ENCODE measurements at places on chromosomes 3 and 15.

- DNase-seq = no peak
Observed at GRCh38 chr3:187385296-187385695, 17.1 kb downstream of the RTP4 start.

DNA sequence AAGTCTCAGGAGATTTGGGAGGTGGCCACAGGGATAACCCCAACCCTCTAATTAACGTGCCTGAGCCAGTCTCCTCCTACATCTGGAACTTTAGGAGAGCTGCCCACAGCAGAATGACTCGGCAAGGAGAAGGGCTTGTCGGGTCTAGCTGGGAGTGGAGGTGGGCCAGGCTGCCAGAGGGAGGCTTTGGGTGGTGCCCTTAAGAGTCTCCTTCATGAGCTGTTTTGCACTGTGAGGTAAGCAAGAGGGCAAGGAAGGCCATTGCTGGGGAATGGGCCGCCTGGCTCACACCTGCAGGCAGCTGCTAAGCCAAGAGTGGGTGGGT lies 3.6 kb upstream of the TNK2 start:
- DNase-seq = no peak

GRCh38 chr15:46301291-46301690 lies 666.5 kb downstream of the SQOR start:
- no peak for DNase-seq

GRCh38 chr15:63022663-63023062 lies 19.9 kb upstream of the TPM1 start:
- DNase-seq = no peak

- no peak for DNase-seq
Observed at GRCh38 chr15:51051776-51052175, 42.9 kb downstream of the TNFAIP8L3 start.

DNA sequence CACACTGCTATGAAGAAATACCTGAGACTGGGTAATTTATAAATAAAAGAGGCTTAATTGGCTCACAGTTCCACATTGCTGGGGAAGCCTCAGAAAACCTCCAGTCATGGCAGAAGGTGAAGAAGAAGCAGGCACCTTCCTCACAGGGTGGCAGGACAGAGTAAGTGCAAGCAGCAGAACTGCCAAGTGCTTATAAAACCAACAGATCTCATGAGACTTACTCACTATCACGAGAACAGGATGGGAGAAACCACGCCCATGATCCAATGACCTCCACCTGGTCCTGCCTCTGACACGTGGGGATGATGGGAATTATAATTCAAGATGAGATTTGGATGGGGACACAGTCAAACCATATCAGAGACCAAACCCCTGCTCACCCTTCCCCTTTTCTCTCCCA lies 75.0 kb downstream of the TRIM69 start:
- DNase-seq = no peak

- peak; percentile 20 for DNase-seq
Observed at GRCh38 chr15:33126559-33127290, 67.8 kb downstream of the FMN1 start.

DNA sequence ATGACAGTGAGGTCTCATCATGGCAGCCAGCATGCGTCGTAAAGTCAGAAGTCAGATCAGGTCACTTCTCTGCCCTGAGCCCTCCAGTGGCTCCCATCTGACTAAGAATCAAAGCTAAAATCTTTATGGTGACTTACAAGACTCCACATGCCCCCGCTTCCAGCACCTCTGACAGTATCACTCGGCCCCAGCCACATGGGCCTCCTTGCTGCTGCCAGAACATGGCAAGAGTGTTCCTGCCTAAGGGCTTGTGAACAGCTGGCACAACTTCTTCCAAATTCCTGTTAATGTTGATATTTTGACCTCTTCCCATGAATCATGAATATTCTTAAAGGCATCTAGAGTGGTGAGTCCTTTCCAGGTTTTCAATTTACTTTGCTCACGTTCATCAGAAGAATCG lies 20.5 kb downstream of the POLR2M start:
- no peak for DNase-seq

GRCh38 chr15:65856821-65857455 lies 12.4 kb upstream of the RAB11A start:
- DNase-seq = peak; percentile 74

- DNase-seq = no peak
Observed at GRCh38 chr15:88022716-88023115, 233.8 kb downstream of the NTRK3 start.

- no peak for DNase-seq
Observed at GRCh38 chr15:62847900-62848489, 194.6 kb upstream of the TPM1 start.

DNA sequence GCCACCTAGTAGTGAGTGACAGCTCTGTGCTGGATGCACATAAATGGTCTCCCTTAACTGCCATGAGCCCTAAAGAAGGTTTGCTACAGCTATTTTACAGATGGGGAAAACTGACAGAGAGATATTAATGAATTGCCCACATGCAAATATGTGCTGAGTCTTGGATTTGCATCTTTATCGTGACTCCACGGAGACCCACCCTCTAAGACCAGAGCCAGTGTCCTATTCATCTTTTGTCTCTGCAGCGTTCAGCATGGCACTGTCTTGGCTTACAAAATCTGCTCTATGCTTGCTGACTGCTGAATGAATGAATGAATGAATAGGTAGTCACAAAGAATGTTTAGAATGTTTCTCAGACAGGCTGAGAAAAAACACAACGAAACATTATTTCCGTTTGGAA lies 48.3 kb downstream of the BTD start:
- no peak for DNase-seq

- DNase-seq = peak; percentile 34
Observed at GRCh38 chr15:101320501-101321052, 25.5 kb upstream of the SNRPA1 start.

- DNase-seq = no peak
Observed at GRCh38 chr15:77720655-77721054, 87.9 kb upstream of the LINGO1 start.

DNA sequence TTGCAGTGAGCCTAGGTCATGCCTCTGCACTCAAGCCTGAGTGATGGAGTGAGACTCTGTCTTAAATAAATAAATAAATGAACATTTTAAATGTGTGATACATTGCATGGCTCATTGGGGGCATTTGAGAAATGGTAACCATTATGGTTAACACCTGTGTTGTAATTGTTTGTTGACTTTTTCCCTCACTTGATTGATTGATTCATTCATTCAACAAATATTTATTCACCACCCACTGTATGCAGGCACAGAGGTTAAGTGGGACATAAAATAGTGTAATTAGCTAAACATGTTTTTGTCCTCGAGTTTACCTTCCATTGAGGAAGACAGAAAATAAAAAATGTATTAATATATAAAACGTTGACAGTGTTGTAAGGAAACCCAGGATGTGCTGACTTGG lies 127.1 kb upstream of the ANKRD28 start:
- DNase-seq = no peak

DNA sequence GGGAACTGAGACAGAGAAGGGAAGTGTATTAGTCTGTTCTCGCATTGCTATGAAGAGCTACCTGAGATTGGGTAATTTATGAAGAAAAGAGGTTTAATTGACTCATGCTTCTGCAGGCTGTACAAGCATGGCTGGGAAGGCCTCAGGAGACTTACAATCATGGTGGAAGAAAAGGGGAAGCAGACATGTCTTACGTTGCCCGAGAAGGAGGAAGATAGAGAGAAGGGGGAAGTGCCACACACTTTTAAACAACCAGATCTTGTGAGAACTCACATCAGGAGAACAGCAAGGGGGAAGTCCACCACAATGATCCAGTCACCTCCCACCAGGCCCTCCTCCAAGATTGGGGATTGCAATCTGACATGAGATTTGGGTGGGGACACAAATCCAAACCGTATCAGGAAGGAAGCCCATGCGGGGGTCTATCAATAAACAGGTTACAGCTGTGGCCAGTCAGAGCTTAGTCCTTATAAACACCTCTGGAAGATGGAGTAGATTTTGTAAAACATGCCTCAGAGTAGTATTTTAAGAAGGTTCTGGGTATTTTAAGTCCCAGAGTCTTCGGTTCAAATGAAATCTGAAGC lies 153.9 kb downstream of the GHSR start:
- DNase-seq = no peak

GRCh38 chr3:195847055-195847950 lies 35.6 kb upstream of the MUC4 start:
- no peak for DNase-seq

DNA sequence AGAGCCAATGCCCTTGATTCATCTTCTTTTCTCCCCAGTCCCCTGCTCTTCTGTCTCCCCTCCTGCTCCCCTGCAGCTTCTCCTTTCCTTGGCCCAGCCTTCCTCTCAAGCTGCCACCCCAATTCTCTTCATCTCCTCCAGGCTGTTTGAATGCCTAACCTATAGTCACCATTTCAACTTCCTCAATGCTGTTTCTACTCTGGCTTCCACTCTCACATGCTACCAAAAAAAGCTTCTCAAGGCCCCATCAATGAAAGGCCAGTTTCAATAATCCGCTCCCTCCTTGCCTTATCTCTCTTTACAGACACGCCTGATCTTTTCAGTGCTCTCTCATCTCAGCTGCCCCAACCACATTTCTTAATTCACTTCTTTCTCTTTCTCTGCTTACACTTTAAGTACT lies 212.2 kb upstream of the GPR149 start:
- DNase-seq = no peak

- no peak for DNase-seq
Observed at GRCh38 chr3:178010306-178010705, 525.9 kb upstream of the KCNMB2 start.

GRCh38 chr3:8497582-8497981 lies 4.0 kb upstream of the LMCD1 start:
- DNase-seq = no peak

All from stimulated activated CD8-positive, alpha-beta memory T cell treated with anti-CD3 and anti-CD28 coated beads, Interleukin-2, amount 100 ng/mL, for 1 hour (primary cell).